Stromal cell of bone marrow (primary cell): ENCODE measurements at places on chromosomes 12 and 14.

GRCh38 chr12:119780786-119781434, 96.2 kb downstream of the CIT start:
- no peak for DNase-seq

DNA sequence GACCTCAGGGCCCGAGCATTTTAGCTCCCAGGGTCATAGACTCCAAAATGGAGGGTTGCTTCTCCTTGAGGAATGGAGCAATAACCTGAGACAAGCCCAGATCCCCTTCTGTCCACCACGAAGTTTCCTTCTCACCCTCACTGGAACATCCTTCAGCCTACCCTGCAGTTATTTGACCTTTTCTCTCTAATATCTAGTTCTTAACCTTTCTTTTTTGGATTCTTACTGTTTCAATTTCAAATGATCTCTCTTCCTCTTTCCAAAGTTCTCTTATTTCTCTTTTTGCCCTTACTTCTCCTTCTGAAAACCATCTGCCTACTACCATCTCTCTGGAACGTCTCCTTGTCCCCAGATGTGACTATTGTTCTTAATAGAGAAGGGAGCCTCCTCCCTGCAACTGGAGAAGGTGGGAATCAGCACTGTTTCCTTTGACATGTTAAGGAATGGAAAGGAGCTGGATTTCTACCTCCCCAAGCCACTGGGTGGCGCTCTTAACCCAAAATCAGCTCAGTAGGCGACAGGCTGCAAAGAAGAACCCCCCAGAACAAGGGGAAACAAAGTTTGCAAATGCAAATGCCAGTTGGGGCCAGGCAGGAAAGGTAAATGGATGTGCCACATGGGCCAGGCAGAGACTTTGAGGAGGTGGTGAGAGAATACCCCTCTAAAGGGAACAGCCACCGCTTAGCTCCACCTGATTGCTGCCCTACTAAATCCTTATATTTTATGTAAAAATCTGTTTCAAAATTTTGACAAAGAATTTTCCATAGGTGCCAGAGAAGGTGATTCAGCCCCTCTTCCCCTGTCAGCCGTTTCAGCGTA, 22.4 kb upstream of the PDE1B start:
- no peak for DNase-seq

GRCh38 chr14:23446291-23446851, 10.9 kb upstream of the MYH7 start:
- no peak for DNase-seq

- no peak for DNase-seq
Observed at GRCh38 chr12:84247931-84248330, 664.7 kb downstream of the SLC6A15 start.

GRCh38 chr12:53091756-53092155, 5.7 kb upstream of the IGFBP6 start:
- DNase-seq: no peak

- DNase-seq: no peak
Observed at GRCh38 chr14:91169951-91170350, 56.1 kb downstream of the DGLUCY start.

DNA sequence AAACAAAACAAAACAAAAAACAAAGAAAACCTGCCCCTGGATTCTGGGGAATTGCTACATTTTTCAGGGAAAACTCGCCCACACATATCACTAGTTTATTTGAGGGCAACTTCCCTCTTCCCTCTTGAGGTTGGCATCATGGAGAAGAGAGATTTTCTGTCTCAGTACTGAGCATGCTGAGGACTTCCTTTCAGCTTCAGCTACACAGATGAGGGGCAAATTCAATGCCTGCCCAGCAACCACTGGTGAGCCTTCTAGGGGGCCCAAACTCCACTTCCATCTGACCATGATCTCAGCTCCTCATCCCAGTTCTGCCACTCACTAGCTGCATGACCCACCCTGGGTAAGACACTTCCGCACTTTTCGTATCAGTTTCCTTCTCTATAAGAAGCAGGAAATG, 63.1 kb upstream of the SCN8A start:
- DNase-seq: no peak

- DNase-seq: no peak
Observed at GRCh38 chr14:95255013-95255412, 64.7 kb downstream of the CLMN start.

DNA sequence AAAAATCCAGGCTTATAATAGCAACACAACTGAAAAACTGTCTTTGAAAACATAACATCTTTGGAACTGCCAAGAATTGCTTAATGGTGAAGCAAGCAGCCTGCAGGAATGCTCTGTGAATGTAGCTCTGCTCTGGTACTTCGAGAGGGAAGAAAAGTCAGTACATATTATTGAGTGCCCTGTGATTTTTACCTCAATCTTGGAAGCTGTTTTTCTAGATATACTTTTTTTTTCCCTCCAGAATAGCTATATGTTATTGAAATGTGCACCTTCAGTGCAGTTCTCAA, 508.1 kb downstream of the PCNX1 start:
- DNase-seq: no peak

DNA sequence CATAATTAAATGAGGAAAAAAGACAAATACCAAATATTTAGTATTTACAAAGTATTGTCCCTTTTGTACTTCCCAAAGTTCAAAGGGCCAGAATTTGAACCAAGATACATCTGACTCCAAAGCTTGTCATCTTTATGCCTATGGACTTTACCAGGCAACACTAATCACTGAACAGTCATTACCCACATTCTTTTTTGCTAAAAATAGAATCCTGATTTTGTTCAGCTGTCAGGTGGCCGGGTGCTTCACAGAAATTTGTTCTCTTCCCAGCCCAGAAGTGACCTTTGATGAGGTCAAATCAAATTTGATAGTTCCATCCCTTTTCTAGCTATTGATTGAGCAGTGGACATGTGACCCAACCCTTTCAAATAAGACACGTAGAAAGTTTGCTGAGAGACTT, 121.6 kb downstream of the LLPH start:
- DNase-seq: no peak

- no peak for DNase-seq
Observed at GRCh38 chr12:98466640-98467400, 48.6 kb upstream of the TMPO start.

DNA sequence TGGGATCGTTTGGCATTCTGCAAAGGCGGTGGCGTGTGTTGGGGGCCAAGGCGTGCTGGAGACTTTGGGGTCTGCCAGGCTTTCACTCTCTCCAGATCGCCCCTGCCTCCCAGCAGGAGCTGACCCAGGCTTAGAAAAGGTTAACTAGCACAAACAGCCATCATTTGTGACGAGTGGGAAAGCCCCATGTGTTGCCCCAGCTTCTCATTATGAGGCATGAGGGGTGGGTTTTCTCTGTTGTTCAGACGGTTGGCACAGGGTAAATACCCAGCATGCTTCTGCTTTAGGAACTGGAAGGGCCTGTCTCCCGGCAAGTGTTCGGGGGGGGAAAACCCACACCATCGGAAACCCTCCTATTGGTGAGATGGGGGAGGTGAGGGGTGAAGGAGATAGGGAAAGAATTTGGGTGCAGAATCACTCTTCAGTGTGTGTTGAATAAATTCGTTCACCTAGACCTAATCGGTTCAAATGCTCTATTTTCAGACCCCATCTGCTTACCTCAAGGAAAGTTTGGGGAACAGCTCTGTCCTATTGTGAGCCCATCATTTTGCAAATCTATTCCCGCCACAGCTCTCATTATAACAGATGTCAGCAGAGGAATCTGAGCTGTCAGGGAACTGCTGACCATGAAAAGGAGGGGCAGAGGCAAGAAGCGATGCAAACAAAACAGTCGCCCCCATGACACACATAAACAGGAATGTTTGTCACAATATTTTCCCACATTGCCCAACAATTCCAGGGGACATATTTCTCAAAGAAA, 34.7 kb upstream of the C12orf42 start:
- DNase-seq: no peak

GRCh38 chr12:119710374-119710964, 42.5 kb downstream of the PRKAB1 start:
- DNase-seq: no peak

- DNase-seq: no peak
Observed at GRCh38 chr14:77903937-77904617, 104.2 kb downstream of the ADCK1 start.

DNA sequence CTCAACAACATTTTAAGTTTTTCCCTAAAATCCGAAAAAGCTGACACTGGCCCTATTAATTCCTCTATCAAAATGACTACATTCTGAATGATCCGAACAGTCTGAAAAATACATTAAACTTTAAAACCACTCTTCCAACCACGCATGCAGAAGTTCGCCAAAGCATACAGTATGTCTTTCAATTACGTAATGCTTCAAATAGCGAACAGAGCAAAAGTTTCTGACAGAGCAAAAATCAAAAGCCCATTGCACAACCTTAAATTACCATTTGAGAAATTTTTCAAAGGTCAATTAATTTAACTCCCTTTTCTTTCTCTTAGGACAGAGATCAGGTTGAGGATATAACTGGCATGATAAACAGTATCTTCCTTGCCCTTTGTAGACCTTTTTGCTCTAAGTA, 33.2 kb downstream of the LRIG3 start:
- no peak for DNase-seq

GRCh38 chr12:22702690-22703089, 77.7 kb downstream of the ETNK1 start:
- no peak for DNase-seq

DNA sequence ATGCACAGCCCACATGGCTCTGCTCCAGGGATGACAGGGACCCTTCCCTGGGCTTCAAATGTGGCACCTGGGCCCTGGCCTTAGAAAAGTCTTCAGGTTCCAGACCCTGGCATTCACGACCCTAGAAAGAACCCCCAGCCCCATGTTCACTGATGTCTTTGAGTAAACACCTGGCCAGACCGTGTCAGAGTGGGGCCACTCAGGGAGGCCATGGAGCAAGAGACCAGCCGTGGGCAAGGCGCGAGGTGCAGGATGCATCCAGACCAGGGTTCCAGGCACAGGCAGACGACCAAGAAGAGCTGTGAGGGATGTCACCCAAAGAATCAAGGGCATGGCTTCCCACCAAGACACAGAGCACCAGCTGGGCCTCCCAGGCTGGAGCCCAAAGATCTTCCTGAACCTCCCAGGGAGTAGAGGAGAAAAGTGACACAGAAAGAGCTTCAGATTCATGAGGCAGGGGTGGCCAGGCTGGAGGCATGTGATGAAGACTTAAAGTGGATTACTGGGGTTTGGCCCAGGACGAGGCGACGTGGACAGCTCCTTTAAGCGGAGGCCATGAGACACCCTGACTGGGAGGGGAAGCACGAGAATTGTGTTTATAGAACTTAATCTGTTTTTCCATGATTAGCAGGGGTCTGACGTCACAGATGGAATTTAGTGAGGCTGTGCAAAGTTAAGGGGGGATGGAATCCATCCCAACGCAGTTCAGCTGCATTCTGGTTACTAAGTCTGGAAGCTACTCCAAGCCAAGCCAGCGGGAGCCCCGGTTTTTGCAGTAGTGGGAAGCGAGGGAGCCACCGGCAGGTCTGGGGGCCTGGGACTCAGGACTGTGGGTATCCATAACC, 61.6 kb downstream of the ARL6IP4 start:
- no peak for DNase-seq

DNA sequence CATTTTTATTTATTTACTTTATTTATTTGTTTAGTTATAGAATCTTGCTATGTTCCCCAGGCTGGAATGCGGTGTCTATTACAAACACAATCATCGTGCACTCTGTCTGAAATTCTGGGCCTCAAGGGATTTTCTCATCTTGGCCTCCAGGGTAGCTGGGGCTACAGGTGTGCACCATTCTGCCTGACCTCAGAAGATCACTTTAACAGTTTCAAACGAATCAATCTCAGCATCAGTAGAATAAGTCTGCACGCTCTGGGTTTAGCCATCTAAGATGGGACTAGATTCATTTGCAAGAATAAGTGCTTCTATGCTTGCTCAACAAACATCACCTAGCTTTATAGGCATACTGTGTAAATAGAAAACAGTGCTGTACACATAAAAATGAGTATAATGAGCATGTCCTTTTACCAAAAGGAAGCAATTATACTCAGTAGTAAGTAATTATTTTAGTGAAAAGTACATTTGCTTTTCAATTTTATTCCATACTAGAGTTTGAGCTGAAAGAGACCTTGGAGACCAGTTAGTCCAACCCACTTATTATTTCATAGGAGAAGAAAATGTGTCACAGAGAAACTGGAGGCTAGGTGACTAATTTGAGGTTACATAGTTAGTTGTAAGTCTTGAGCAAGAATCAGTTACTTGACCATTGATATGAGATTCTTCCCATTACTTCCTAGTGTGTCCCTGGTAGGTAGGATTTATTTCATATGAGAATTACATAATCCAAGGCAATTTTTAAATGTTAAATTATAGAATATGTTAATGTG, 456.5 kb upstream of the LMO3 start:
- DNase-seq: no peak

DNA sequence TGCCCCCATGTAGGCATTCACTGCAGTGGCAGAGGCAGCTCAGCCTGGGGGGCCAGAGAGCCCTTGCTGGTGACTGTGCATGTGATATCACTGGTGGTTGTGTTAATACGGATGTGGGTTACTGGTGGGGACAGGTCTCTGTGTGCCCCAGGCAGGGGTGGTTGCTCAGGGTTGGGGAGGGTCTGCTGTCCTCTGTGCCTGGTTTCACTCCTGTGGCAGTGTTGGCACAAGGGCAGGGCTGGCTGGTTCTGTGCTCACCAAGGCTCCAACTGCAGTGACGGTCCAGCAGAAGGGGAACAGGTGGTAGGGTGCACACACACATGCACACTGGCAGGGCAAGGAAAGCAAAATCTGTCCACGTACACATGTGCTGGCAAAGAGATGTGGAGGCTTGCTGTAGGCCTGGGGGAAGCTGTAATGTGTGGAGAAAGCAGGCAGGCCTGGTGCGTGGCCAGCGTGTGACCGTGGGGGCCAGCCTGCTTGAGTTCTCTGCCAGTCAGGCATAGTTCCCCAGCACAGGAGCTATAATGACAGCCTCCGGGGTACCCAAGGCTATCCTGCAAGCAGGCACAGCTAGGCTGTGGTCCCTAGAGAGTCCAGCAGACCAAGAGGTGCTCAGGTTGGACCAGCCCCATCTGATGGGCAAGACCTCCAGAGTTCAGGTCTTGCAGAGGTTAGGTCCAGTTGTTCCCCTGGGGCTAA, 254.6 kb downstream of the FBXL14 start:
- no peak for DNase-seq
